Stimulated activated CD8-positive, alpha-beta memory T cell treated with anti-CD3 and anti-CD28 coated beads, Interleukin-12 subunit alpha, Interleukin-12 subunit beta, amount 100 ng/mL, for 4 hours (primary cell): ENCODE measurements at places on chromosomes 12 and 14.

DNA sequence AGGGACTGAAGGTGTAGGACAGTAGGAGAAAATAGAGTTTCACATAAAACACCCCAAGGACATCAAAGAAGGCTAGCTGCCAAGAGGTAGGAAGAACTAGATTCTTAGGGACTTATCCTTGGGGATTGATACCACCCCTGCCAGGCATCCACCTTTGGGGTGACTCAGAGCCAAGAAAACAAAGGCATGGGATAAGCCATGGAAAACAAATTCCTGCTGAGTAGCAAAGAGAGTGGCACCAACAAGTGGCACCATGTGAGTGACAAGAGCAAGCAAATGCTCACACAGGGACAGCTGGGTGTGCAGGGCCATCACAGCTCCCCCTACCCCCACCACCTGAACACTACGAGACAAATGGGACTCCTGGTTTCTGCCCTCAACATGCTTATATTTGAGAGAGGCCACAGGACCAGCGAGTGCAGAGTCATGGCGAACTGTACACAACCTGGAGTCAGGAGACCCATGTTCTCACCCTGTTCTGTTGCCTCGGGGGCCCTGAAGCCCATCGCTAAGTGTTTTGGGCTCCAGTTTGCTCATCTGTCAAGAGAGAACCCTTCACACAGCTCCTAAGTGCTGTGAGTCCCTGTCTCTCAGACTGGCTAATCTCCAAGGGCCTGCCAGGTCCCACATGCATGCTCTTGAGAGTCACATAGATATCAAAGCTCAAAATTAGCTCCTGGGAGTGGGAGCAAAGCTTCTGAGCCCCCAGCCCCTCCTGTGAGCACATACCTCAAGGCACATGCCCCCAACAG lies 91.9 kb downstream of the DPF3 start:
- no peak for DNase-seq

DNA sequence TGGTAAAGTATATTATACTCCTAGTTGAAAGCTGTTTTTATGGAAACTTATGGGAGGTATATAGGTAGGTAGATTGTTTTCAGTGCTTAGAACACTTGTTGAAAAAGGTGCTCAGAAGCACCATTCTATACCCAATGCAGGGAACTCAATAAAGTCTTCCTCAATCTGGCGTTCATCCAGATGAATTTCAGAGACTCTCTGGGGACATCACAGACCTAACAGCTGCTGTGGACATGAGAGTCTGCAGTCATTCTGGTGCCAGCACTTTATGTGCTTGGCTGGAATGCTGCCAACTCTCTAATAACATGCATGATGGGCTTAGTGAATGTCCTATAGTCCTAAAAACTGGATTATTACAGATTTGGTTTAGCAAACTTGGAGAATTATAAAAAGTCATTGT lies 115.9 kb downstream of the NTN4 start:
- no peak for DNase-seq

DNA sequence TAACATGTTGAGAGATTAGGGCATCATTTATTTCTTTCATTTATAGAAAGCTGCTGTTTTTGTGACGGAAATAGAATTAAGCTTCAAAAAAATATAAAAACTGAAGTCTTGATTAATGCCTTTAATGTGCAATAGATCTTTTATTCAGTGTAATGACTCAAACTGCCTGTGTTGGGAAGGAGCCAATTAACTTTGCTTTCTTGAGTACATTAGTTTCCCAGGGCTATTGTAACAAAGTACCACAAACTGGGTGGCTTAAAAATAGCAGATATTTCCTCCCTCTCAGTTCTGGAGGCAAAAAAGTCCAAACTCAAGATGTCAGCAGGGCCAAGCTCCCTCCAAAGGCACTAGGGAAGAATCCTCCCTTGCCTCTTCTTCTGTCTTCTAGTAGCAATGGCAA lies 36.6 kb downstream of the EID3 start:
- DNase-seq, result no peak

- DNase-seq, result no peak
These were observed 185.1 kb downstream of the DACT1 start for GRCh38 chr14:58822856-58823255.

DNA sequence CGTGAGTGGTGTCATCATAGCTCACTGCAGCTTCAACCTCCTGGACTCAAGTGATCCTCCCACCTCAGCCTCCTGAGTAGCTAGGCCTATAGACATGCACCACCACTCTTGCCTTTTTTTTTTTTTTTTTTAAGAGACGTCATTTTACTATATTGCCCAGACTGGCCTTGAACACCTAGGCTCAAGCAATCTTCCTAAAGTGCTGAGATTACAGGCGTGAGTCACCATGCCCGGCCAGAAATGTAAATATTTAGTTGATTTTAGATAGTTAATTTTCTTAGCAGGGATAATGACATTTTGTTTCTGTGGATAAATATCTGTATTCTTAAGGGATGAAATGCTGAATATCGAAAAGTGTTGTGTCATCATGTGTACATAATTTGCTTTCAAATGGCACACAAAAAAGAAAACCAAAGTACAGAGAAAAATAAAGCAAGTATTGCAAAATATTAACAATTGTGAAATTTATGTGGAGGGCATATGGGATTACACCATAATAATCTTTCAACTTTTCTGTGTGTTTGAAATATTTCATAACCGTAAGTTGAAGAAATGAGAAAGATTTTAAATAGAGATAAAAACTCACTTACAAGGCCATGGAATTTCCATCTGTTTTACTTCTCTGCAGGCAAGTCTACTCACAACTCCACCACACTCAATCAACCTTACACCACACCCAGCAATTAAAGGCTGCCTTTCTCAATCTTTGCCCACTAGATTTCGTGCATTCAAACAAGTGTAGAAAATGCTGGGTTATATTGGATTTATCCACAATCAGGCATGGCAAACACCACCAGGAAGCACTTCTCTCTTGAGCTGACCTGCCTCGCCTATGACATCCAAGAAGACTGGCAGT lies 93.7 kb downstream of the SPTSSA start:
- no peak for DNase-seq

DNA sequence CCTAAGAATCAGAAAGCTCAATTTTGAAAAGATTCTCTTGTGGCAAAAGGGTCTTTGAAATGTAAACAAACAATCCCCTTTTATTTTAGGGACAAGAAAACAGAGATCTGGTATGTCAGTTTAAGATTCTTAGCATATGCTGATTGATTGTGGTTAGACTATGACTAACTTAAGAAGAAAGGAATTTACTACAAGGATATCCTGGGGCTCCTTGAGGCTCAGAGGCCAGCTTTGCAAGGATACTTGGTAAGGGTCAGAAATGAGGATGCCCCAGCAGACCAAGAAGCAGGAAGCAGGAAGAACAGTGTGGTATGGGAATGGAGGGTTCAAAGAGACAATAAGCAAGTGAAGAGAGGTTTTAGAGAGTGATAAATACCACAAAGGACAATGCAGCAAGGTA lies 474.6 kb downstream of the ETNK1 start:
- DNase-seq, result no peak

DNA sequence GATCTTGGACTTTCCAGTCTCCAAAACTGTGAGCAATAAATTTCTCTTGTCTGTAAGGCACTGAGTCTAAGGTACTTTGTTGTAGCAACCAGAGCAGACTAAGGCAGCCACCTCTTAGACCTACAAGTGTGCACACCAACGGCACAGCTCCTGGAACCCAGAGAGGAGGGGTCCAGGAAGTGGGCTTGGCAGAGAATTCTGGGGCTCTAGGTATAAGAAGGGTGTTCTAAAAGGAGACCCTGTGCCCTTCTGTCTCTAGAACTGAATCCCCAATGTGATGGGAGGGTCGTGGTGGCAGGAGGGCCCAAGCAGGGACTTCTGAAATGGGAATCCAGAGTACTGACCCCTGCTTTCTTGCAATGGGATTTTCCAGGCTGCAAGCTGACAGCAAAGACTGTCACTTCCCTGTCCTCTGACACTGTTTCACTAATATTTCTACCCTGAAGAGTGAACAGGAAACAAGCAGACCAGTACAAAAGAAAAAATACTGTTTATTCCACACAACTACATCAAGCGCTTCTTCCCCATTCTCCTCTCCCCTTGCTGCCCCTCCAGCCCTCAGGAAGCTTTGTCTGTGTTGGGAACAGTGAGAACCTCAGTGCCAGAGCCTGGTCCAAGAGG lies 13.6 kb upstream of the TFCP2 start:
- no peak for DNase-seq

- DNase-seq, result no peak
These were observed 7.3 kb downstream of the ANKLE2 start for GRCh38 chr12:132754160-132754932.

DNA sequence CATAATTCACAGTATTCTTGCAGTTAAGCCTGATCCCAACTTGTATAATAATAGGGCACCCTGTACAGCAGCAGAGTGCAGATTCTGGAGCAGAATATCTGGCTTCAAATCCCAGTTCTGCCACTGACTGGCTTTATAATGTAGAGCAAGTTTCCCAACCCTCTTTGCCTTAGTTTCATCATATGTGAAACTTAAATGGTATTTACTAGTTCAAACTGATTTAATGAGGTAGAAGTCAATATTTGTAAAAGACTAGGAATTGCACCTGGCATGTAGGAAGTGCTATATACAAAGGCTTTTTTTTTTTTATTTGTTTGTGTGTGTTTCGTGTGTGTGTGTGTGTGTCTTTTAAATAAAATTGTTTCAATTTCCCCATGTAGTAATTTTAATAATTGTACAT lies 125.9 kb downstream of the CCER1 start:
- no peak for DNase-seq

DNA sequence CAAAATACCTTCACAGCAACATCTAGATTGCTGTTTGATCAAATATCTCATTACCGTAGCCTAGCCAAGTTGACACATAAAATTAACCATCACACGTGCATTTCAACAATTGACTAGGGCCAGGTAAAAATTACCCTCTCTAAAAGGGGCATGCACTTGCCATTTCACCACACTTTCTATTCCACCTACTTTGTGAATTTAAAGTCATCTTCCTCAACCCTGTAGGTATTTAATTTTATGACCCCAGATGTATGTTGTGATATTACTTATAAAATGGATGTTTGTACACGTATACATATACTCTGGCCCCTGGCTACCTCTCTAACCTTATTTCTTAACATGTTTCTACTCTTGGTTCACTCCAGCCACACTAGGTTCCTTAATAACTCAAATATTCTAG lies 160.2 kb downstream of the FOXA1 start:
- DNase-seq, result no peak

- no peak for DNase-seq
These were observed 312.4 kb downstream of the RPAP3 start for GRCh38 chr12:47393403-47393790.

- DNase-seq, result peak; percentile 41
These were observed 52.3 kb downstream of the NEUROD4 start for GRCh38 chr12:55072083-55072482.

DNA sequence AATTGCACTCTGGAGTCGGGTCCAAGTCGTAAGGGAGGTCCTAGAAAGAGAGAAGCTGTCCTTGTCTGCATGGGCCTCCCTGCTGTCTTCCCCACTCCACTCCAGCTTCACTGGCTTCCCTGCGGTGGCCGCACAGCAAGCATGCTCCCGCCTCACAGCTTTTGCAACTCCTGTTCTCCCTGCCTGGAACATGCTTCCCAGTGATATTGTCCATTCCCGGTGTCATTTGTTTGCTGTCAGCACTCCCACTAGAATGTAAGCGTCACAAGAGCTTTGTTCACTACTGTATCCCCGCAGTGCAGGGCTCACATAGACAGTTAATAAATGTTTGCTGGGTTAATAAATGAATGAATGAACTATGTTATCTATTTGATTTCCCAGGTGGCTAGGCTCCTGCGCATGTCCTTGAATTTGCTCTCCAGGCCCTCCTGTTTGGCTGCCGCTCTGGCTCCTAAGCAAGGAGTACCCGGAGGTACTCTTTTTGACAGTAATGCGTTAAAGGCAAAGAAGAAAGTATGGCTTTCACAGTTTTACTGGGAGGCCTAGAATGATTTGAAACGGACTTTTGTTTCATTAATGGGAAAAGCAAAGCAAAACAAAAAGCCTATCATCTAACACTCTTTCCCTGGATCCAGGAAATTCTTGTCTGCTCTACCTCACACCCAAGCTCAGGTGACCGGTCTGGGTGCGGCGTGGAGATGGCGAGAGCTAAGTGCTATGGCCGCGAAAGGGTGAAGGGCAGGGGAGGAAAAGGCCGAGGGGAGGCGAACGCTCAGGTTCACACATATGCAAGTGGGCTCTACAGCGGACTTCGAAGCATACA lies 6.2 kb upstream of the SLC7A7 start:
- DNase-seq, result no peak

DNA sequence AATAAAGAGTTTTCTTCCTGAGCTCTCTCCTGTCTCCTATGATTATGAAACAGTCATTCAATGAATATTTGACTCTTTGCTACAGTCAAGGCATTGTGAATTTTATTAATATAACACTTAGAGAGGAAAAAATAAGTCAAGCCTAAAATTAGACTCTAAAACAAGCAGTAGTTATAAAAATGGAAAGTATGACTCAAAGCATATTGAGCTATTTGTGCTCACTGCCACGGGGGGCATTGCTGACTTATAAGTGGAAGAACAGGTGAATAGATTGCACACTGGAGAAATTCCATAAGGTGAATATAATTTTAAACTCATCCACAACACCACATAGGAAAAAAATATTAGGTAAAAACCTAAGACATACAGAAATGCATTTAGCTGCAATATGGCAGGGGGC lies 87.7 kb upstream of the CCDC196 start:
- no peak for DNase-seq

- DNase-seq, result no peak
These were observed 101.3 kb downstream of the ASCL4 start for GRCh38 chr12:107875786-107876185.

- no peak for DNase-seq
These were observed 29.3 kb upstream of the PELI2 start for GRCh38 chr14:56088941-56089340.

DNA sequence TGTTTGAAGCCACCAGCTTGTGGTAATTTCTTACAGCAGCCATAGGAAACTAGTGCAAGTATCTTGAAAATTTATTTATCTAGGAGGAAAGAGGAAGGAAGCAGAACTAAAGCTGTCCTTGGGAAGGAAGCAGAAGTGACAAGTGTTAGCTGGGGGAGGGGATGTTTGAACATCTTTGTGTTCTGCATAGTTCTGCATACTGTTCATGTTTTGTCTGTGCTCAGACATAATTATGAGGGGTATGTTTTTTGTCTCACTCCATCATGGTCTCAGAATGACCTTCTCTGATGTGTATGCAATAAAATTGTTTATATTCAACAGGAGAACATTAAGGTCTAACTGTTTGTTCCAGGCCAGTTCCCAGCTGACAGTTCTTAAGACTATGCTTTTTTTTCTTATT lies 606.5 kb downstream of the GALC start:
- no peak for DNase-seq

DNA sequence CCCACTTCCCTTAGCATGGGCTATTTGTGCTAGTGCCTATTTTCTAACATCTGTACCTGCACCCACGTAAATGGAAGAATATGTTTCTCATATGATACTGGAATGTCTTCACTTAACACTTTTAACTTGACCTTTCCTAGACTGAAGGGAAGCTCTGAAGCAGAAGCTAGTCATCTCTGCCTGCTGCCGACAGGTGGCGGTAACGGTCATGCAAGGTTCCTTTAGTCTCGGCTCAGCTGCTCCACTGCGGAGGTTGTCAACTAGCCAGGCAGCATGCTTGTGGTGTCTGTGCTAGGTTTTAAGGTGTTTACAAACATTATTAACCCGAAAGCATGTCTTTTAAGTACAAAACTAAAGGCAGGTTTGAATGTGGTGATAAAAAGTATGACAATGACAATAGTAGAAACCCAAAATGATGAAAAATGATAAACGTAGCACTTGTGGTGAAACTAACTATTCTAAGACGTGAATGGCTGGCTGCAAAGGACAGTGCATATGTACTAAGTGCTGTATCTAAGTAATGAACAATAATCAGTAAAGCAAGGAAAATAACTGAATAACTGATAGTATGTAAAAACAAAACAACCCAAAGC lies 117.2 kb downstream of the GRIN2B start:
- DNase-seq, result no peak

GRCh38 chr12:131729254-131729955 lies 18.5 kb downstream of the SFSWAP start:
- DNase-seq, result no peak
